Daoy (cell line): ENCODE measurements at places on chromosomes 13 and 19. TPM values are rescaled to one million over a fixed set of nuclear protein-coding genes. Genes with fewer than 3 reads are reported as not detected.

The ZNF888 gene
- total RNA-seq, result 3.0 TPM in 2 replicates

The ATXN8OS gene
- total RNA-seq, result not detected in 2 replicates

The CDC37 gene
- total RNA-seq, result 361 and 401 TPM in 2 replicates

The ZNF726 gene
- 8.9 and 13.9 TPM in 2 replicates for total RNA-seq

The PEX11G gene
- total RNA-seq, result 0.60 and 1.0 TPM in 2 replicates

The PRX gene
- 0.71 and 1.6 TPM in 2 replicates for total RNA-seq

The GJB6 gene
- not detected in 2 replicates for total RNA-seq

The PTGER1 gene
- not detected in 2 replicates for total RNA-seq

The FGF21 gene
- not detected in 2 replicates for total RNA-seq

DNA sequence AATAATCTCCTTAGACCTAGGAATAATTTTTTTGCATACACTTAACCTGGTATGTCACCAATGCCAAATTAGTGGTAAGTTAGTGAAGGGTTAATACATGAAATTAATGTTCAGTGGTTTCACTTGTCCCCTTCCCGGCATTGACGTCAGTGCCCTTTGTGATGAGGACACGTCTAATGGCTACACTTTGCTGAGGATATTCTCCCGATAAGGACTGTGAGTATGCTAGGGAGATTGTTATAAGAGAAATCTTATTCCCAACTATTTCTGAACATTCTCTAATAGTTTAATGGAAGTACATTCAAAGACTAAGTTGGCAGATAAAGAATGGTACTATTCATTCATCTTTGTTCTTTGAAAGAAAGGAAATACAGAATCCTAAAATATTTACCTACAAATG, 102.4 kb downstream of the TNFRSF19 start:
- no peak for DNase-seq

DNA sequence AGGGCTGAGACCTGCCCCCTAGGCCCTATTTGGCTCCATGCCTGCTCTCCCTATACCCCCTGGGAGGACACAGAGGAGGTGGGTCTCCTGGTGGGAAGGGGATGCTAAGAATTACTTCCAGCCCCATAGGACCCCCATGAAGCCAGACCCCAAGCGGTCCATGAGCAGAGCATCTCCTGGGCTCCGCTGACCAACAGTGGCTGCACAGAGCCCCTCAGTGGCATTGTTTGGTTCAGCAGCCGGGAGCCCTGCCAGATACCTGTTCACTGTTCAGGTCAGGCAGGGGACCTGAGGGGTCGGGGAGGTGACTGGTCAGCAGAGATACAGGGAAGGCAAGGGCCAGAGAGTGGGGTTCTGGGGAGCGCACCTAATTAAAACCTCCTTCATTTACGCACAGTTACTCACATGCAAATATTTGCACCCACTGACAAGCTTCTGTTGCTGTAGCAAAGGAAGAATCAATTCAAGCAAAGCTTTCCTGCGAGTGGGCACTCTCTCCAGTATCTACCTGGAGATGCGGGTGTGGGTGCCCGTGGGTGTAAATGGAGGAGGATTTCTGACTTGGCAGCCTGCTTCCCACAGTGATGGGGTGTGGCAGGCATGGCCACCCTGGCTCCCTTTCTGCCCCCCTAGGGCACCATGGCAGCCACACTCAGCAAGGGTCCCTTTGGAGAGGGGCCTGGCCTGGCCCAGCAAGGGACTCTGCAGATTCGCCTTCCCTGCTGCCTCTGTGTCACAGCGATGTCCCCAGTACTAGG, 83.5 kb downstream of the CHST8 start:
- DNase-seq, result no peak

- no peak for DNase-seq
Observed at GRCh38 chr13:73416093-73416492, 357.3 kb downstream of the KLF5 start.

- no peak for DNase-seq
Observed at GRCh38 chr13:33341861-33342452, 56.4 kb upstream of the STARD13 start.

DNA sequence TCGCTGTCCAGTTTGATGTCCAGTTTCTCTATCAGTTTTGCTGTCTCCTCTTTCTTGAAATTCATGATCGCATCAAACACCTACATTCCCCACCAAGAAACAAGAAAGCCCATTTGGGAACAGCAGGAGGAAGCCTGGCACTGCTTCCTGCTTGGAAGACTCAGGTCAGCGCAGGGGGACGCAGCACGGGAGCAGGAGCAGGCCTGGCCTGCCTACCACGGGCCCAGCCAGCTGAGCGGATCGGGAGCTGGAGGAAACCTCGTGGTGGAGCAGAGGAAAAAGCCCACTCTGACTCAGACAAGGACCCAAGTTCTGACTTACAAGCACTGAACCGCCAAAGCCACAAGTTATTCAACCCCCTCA, 3.9 kb downstream of the EEF2 start:
- DNase-seq, result peak; percentile 9

DNA sequence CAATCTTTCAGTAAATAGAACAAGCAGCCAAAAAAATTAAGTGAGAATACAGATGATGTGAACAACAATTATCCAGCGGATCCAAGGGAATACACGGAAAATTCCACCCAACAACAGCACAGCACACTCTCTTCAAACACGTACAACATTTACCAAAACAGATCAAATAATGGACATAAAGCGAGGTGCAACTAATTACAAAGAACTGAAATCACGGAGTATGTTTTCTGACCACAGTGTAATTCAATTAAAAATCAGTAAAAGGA, 26.2 kb downstream of the MIER2 start:
- no peak for DNase-seq

GRCh38 chr13:42189061-42189460, 82.9 kb upstream of the AKAP11 start:
- no peak for DNase-seq

- DNase-seq, result peak; percentile 65
Observed at GRCh38 chr19:12837225-12837624, 1.1 kb upstream of the MAST1 start.

DNA sequence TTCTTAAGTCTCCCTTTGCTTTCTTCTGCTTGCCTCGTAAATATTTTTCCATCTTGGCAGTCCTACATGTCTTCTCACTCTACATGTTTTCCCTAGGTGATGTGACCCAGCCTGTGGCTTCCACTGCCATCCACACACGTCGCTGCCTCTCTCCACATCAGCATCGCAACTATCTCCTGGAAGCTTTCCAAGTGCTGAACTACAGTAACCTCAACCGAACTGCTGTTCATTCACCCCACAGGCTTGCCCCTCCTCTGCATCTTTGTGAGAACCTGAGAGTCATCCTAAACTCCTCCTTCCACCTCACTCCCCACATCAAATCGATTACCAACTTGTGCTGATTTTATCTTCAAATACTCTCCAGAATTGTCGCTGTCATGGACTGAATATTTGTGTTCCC, 41.2 kb upstream of the USPL1 start:
- DNase-seq, result peak; percentile 29

DNA sequence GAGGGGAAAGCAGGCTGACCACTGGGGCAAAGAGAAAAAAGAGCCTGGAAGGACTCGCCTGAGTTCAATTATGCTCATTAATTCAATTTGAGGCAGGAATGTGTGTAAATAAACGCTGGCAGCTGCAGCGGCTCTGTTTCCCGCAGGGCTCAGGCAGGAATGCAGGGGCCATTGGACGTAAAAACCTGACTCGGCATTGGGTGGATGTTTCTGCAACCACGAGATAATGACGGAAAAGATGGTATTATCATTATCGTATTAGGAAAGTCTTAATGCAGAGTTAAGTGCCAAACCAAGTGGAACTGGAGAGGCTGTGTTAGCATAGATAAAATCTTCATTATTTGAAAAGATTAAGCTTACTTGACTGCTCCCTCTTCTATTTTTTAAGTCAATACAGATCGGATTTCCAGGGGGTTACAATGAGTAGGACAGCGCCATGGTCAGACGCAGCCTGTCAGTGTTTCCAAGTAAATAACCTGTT, 169.8 kb downstream of the SHISA2 start:
- peak; percentile 48 for DNase-seq

GRCh38 chr13:98648686-98649085, 71.8 kb upstream of the STK24 start:
- no peak for DNase-seq

- DNase-seq, result no peak
Observed at GRCh38 chr13:91313103-91313502, 34.4 kb upstream of the MIR17HG start.

DNA sequence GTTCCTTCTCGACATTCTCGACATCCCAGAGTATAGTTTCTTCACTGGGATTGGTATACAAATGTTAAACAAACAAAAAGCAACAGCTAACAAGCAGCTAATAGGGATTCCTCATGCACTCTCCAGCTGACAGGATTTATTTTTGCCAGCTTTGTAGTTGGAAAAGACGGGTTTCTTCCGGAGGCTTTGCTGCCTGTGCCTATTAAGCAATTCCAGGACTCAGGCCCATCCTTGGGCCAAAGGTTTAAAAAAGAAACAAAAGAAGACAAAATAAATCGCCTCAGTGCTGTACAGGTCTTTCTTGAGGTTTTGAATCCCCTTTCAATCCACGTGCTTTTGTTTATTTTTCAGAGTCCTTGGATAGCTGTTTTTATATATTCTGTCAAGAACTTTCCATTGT, 1414.5 kb upstream of the PCDH9 start:
- DNase-seq, result no peak

GRCh38 chr13:97630725-97631124, 196.8 kb downstream of the RAP2A start:
- DNase-seq, result no peak

- DNase-seq, result no peak
Observed at GRCh38 chr19:18751571-18751970, 39.5 kb downstream of the COMP start.

DNA sequence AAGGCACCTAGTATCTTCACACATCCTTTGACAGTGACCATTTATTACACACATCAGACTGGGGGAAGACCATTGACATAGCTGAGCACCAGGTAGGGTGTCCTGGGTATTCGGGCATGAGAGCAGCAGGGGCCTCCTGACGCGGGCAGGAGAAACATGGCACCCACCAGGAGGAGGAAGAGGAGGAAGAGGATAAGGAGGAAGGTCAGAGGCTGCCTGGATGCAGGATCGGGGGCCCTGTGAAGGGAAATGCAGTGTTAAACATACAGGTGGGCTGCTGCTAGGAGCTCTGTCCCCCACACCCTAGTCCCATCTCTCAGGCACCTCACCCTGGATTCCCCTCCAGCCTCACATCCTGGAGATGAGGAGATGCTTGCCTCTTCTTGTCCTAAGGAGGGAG, 5.3 kb downstream of the SYNE4 start:
- no peak for DNase-seq

- peak; percentile 42 for DNase-seq
Observed at GRCh38 chr13:101919541-101920181, 467.2 kb downstream of the ITGBL1 start.

GRCh38 chr19:45497791-45498190, 452 bp upstream of the PPM1N start:
- DNase-seq, result no peak

GRCh38 chr19:32387701-32388392, 17.7 kb upstream of the DPY19L3 start:
- peak; percentile 76 for DNase-seq

GRCh38 chr13:51370116-51370515, 30.6 kb downstream of the SERPINE3 start:
- no peak for DNase-seq

DNA sequence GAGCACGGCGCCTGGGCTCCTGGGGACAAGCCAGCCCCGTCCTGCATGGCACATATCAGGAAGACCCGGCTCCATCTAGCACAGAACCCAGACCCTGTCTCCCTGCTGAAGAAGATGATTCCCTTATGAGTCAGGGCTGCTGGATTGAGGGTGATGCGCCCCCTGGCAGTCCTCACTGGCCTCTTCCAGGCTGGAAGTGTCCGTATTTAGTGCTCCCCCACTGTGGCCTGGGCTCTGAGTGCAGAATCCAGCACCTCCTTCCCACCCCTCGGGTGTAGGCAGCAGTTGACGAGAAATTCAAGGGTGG, 14.9 kb downstream of the COMP start:
- peak; percentile 77 for DNase-seq

DNA sequence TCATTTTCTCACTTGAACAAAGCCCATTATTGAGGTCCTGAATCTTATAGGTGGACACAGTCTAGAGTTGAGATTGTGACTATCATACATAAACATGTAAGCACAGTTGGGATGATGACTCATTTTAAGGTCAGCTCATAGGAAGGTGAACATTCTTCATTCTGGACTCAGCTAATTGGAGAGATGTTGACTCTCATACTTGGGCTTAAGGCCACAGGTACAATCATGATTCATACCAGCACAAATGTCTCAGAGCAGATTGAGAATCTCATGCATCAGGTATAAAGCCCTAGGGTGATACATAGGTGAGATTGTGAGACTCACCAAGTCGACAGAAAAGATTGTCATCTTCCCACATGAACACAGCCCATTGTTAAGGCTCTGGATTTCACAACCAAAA, 62.3 kb upstream of the ZNF724 start:
- no peak for DNase-seq

GRCh38 chr19:4120559-4121272, 3.2 kb downstream of the MAP2K2 start:
- DNase-seq, result no peak

- DNase-seq, result no peak
Observed at GRCh38 chr13:48652851-48653471, 768 bp upstream of the CYSLTR2 start.

- DNase-seq, result no peak
Observed at GRCh38 chr13:106425661-106426060, 109.8 kb downstream of the EFNB2 start.

GRCh38 chr13:80237646-80238045, 103.3 kb downstream of the SPRY2 start:
- DNase-seq, result no peak

DNA sequence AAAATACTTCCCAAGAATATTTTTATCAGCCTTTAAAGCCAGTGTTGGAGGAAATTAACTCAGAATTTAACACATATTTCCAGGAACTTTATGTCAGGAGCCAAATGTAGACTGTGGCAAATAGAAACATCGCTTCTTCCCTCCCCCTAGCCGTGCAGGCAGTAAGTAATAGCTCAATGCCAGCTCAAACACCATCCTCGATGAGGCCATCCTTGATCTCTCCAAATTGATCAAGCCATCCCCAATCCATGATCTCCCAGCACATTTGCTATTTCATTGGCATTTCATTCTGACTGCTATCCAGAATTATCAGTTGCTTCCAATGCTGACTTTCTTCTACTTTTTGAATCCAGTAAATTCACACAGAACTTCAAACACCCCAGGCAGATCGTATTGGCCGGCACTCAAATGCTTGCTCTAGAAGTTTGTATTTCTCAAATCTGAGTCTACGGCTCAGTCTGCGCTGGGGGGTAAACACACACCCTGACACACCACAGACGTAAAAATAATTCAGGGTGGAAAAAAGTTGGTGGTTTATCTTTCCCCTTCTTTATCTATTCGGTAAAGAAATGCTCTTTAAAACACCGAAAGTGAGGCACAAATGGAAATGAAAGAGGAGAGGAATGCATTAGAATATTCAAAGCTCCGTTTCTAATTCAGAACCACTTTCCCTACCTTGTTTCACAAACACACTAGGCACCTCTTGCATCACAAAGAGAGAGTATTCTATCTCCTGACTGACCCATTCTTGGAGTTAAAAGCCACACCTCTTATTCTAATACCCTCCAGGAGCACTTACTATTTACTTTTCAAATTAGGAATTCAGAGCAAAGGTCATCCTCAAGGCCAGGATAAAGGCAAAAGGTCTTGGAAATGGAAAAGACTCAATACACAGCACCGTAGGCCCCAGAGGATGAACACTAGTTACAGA, 991 bp downstream of the OBI1 start:
- no peak for DNase-seq

GRCh38 chr13:19606152-19606551, 27.3 kb upstream of the MPHOSPH8 start:
- peak; percentile 4 for DNase-seq
